GM04504 (cell line): ENCODE measurements at places on chromosomes 13 and 19.

DNA sequence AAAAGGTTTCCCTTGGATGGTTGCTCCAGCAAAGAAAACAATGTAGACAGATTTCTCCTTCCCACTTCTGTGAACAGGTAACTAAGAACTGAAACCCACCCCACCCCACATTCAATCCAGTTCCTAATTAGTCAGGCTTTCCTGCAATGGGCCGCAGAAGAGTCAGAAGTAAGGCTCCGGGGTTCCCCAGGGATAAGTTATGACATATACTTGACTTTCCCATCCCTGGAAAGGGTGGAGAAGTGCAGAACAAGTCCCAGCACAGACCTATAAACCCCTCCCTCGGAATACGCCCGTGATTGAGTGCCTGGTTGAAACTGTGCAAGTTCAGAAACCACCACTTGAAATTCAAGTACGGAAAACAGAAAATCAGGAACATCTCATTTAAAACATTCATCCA, 24.9 kb downstream of the RCBTB2 start:
- DNase-seq: no peak

DNA sequence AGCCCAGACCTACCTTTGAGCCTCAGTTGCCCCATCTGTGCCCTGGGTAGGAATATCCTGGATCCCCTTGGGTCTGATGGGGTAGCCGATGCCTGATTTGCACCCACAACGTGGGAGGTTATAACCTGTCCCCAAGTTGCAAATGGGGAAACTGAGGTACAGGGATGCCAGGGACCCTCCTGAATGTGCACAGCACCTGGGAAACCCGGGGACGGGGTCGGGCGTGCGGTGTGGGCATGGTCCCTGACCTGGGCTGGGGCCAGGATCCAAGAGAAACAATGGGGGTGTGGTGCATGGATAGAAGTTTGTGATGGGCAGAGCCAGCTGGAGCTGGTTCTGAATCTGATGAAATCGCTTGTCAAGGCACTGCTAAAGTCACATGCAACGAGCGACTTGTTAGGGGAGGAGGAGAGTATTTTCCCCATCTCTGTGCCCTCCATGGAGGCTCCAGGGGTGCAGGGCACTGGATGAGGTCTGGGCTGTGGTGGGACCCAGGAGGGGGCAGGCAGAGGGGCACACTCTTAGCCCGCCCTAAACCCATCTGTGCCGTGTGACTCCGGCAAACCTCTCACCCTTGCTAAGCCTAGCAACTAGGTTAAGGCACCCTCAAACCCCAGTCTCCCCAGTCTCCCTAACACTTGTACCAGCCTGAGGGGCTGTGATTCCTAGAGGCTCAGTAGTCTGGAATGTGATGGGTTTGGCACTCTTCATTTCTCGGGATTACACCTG, 749 bp downstream of the GDF15 start:
- DNase-seq: peak; percentile 47

DNA sequence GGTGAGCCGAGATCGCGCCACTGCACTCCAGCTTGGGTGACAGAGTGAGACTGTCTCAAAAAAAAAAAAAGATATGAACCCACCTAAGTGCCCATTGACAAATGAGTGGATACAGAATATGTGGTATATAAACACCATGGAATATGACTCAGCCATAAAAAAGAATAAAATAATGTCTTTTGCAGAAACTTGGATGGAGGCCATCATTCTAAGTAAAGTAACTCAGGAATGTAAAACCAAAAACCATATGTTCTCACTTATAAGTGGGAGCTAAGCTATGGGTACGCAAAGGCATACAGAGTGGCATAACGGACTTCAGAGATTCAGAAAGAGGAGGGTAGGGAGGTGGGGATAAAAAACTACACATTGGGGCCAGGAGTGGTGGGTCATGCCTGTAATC, 29.5 kb downstream of the PLA2G4C start:
- no peak for DNase-seq

- no peak for DNase-seq
These were observed 213.2 kb downstream of the ATP8A2 start for GRCh38 chr13:25585000-25585399.

DNA sequence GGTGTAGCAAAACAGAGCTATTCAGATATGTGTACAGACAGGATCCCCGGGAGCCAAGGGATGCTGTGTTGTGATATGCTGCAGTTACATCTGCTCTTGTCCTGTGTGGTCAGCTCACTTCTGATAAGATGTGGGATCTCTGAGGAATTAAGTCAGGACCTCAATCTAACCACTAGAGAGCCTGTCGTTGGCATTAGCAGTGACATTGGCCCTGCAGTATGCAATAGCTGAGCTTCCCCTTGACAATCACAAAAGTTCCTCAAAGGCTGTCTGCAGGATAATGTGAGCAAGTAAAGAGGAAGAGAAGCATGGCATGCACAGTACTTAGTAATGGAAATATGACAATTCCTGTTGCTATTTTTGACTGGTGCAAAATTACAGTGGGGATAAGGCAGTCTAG, 203.4 kb upstream of the MIR17HG start:
- DNase-seq: no peak

DNA sequence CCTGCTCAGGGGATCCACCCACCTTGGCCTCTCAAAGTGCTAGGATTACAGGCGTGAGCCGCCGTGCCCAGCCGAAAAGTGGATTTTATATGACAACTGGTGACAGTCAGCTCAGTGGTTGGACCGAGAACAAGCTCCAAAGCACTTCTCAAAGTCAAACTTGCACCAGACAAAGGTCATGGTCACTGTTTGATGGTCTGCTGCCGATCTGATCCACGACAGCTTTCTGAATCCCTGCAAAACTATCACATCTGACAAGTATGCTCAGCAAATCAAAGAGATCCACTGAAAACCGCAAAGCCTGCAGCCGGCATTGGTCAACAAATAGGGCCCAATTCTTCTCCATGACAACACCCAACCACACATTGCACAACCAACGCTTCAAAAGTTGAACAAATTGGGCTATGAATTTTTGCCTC, 21.6 kb upstream of the NAA16 start:
- DNase-seq: no peak

- DNase-seq: no peak
These were observed 4.7 kb downstream of the ZNF329 start for GRCh38 chr19:58145849-58146248.

- no peak for DNase-seq
These were observed 42.4 kb downstream of the ZC3H13 start for GRCh38 chr13:46010148-46010547.

GRCh38 chr19:52211926-52212571, 22.2 kb downstream of the PPP2R1A start:
- DNase-seq: no peak

DNA sequence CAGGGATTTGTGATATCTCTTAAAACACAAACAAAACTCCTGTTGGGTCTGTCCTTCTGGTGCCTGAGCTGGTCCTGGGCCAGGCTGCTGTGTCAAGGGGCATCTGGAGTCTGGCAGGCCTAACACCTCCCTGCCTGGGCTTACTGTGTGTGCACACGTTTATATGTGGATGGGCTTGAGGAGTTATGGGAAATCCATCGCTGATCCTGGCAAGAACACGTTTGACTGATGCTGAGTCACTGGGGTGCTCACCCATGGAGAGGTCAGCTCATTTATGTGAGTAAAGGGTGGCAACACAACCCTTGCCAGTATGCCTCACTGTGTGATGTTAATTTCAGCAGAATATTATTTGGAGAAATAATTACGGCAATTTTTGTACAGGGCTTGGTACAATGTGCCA, 44.5 kb upstream of the PCDH8 start:
- DNase-seq: no peak

- DNase-seq: no peak
These were observed 1066.5 kb downstream of the SLITRK1 start for GRCh38 chr13:82815791-82816190.

DNA sequence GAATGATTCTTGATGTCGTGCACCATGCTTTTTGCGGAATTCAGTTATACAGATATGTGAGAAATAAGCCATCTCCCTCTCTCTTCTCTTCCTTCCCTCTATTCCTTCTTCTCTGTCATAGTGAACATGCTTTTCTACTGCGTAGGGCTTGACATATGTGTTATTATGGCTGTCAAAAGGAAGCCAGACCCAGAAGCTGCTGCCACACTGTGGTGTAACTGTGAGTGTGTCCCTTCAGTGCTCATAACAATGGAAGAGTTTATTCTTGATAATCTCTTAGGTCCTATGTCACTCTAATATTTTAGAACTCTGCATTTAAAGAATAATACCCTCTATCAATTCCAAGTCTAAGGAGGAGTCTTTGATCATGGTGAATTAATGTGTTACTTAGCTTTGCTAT, 208.9 kb upstream of the TMTC4 start:
- DNase-seq: no peak

DNA sequence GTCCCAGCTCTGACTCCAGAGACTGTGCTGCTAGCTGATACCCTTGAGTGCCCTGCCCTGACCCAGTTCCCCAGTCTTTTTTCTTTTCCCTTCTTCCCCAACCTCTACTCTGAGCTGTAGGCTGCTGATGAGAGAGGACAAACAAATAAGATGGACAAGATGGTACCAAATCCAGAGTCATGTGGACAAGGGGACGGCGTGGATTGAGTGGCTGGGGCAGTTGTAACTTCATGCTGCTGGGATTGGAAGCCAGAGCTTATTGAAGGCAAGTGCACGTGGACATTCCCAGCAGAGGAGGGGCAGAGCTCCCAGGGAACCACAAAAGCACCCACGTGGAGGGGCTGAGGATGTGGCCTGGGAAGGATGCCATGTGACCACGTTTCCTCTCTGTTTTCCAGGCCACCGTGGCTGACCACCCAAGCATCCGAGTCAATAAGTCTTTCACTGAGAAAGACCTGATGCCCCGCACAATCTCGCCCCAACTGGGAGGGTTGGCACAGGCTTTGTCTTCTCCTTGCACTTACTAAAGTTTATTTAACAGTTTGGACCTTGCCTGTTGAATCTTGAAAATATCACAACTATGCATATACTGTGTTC, 323.3 kb upstream of the ZNF507 start:
- DNase-seq: no peak

GRCh38 chr19:48645620-48646000, 377 bp downstream of the CA11 start:
- DNase-seq: no peak

- no peak for DNase-seq
These were observed 12.7 kb downstream of the CLEC11A start for GRCh38 chr19:50735869-50736268.

DNA sequence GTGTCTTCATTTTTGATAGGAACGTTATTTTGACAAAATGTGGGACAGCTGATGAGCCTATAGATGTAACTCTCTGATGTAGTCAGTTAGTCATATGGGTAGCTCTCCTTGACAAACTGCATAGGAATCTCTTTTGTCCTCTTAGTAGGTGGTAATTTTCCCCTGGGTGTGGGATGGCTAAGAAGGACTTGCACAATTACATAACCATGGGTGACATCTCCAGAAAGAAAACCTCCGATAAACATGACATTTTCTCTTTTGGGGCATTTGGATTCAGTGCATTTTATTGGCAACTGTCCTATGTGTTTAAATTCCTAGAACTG, 41.8 kb downstream of the IGFL3 start:
- no peak for DNase-seq

- DNase-seq: no peak
These were observed 2.8 kb upstream of the CDX2 start for GRCh38 chr13:27971776-27972477.

DNA sequence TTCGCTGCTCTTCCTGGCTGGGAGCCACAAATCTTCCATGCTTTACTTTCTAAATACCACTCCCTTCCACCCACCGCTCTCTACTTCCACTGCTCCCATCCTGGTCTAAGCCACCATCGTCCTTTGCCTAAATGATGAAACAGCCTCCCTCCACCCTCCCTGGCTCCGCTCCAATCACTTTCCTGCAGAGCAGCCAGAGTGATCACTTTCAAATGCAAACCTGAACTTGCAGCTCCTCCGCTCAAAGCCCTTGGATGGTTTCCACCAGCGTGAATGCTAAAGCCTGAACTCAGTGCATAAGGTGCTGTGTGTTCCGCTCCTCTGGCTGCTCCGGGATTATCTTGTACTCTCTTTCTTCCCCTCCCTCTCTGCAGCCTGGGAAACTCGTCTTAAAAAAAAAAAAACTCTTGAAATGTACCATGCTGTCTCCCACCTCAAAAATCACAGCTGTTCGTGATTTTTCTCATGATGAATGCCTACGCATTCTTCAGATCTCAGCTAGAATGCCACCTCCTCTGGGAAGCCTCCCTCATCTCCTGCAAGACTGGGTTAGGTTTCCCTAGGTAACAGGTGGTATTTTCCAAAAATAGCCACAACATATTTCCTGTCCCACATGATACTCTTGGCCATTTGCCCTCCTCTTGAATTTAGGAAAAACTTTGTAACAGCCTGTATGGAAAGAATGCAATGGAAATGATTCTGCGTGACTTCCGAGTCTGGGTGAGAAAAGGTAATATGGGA, 3.7 kb upstream of the SIN3B start:
- peak; percentile 62 for DNase-seq

- DNase-seq: no peak
These were observed 1201.3 kb downstream of the EFNB2 start for GRCh38 chr13:105334211-105334610.

GRCh38 chr13:106561551-106562170, 6.3 kb downstream of the ARGLU1 start:
- DNase-seq: no peak

DNA sequence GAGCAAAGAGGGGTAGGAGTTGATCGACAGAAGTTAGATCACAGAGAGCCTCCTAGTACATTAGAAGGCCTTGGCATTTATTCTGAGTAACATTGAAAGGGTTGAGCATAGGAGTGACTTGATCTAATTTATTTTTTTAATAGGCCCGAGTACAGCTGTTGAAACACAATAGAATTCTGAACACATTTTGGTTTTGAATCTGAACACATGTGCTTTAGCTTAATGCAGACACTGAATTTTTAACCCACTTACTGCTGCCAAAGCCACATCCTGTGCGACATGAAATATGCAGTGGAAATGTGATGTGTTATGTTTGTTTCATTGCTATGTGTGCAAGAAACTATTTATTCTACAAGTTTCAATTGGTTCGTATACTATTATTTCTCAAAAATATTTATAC, 1505.9 kb downstream of the PCDH9 start:
- DNase-seq: peak; percentile 35

DNA sequence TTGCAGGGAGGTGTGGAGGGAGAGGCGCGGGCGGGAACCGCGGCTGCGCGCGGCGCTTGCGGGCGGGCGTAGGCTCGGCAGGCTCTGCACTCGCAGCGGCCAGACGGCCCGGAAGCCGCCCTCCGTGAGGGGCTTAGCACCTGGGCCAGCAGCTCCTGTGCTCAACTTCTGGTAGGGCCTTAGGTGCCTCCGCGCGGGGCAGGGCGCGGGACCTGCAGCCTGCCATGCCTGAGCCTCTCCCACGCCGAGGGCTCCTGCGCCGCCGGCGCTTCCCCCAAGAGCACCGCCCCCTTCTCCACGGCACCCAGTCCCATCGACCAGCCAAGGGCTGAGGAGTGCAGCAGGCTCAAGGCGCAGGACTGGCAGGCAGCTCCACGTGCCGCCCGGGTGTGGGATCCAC, 940.8 kb upstream of the PCDH9 start:
- DNase-seq: no peak

- no peak for DNase-seq
These were observed 150.0 kb downstream of the DPF1 start for GRCh38 chr19:38073841-38074685.

DNA sequence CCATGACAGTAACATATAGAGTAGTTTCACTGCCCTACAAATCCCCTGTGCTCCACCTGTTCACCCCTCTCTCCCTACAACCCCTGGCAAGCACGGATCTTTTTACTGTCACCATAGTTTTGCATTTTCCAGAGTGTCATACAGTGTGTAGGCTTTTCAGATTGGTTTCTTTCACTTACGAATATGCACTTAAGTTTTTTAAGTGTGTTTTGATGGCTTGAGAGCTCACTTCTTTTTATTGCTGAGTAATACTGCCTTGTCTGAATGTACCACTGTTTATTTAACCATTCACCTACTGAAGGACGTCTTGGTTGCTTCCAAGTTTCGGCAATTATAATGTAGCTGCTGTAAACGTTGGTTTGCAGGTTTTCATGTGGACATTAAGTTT, 175.1 kb downstream of the ITGBL1 start:
- no peak for DNase-seq
